Esophagus (tissue), 2 donors: ENCODE measurements at places on chromosomes 7 and 10. TPM values are rescaled to one million over a fixed set of nuclear protein-coding genes. Genes with fewer than 3 reads are reported as not detected.

The ADAMTS14 gene
- 0.59 TPM for polyA plus RNA-seq

The FAM25C gene
- polyA plus RNA-seq = not detected

The LBX1 gene
- not detected for polyA plus RNA-seq

The ZNF853 gene
- 1.2 TPM for polyA plus RNA-seq

The SYT15B gene
- 1.3 TPM for polyA plus RNA-seq

The PLAU gene
- 13.7 TPM for polyA plus RNA-seq

The NEUROD6 gene
- 0.01 TPM for polyA plus RNA-seq

The SUGCT gene
- 2.3 TPM for polyA plus RNA-seq

The MNX1 gene
- polyA plus RNA-seq = 0.06 TPM

The KCNIP2 gene
- 1.6 TPM for polyA plus RNA-seq

The GNA12 gene
- 5.2 TPM for polyA plus RNA-seq

The FOXP2 gene
- 2.5 TPM for polyA plus RNA-seq

The GPR158 gene
- polyA plus RNA-seq = under 0.01 TPM

The MMRN2 gene
- 6.4 TPM for polyA plus RNA-seq

The FAM13C gene
- 4.4 TPM for polyA plus RNA-seq

The LIPJ gene
- polyA plus RNA-seq = not detected

The NXPH1 gene
- not detected for polyA plus RNA-seq

The GHRHR gene
- not detected for polyA plus RNA-seq

The ZNF804B gene
- not detected for polyA plus RNA-seq

The ATG9B gene
- polyA plus RNA-seq = 143 TPM

The GIMAP1 gene
- 1.2 TPM for polyA plus RNA-seq

The FAM241B gene
- 4.3 TPM for polyA plus RNA-seq

The INMT gene
- polyA plus RNA-seq = 4.5 TPM

The C10orf71 gene
- polyA plus RNA-seq = not detected

The FMC1 gene
- 22.7 TPM for polyA plus RNA-seq

The CDC14C gene
- polyA plus RNA-seq = not detected

The CASP2 gene
- polyA plus RNA-seq = 7.2 TPM

The ADAP1 gene
- polyA plus RNA-seq = 25.7 TPM

The LIPN gene
- 1.0 TPM for polyA plus RNA-seq

The PROSER2 gene
- polyA plus RNA-seq = 6.8 TPM

The SMO gene
- 9.5 TPM for polyA plus RNA-seq

The TMEM139 gene
- 2.2 TPM for polyA plus RNA-seq

The CYP26A1 gene
- not detected for polyA plus RNA-seq

The VCL gene
- polyA plus RNA-seq = 41.4 TPM

The LRRC4 gene
- polyA plus RNA-seq = 2.1 TPM

The TMEM225B gene
- 0.66 TPM for polyA plus RNA-seq

The FAM20C gene
- polyA plus RNA-seq = 11.5 TPM

The TRIM50 gene
- polyA plus RNA-seq = 0.02 TPM

The TRAPPC14 gene
- polyA plus RNA-seq = 27.2 TPM

The TEX36 gene
- not detected for polyA plus RNA-seq

The RTKN2 gene
- polyA plus RNA-seq = 7.8 TPM

The CALHM1 gene
- not detected for polyA plus RNA-seq

The LHFPL3 gene
- not detected for polyA plus RNA-seq

The PTPN20 gene
- polyA plus RNA-seq = 2.2 TPM

The ATRNL1 gene
- polyA plus RNA-seq = 0.20 TPM

The FZD8 gene
- polyA plus RNA-seq = 0.72 TPM

The PTPRN2 gene
- polyA plus RNA-seq = 0.37 TPM

The PAPSS2 gene
- 1.3 TPM for polyA plus RNA-seq

The GDF2 gene
- polyA plus RNA-seq = not detected

The HTR7 gene
- 0.21 TPM for polyA plus RNA-seq

The FEZF1 gene
- polyA plus RNA-seq = not detected

The MBLAC1 gene
- polyA plus RNA-seq = 3.7 TPM

The SLC26A3 gene
- 0.18 TPM for polyA plus RNA-seq

The IMPDH1 gene
- polyA plus RNA-seq = 25.7 TPM

The INSYN2A gene
- polyA plus RNA-seq = not detected

The CDK1 gene
- polyA plus RNA-seq = 23.4 TPM
